ENCODE measurements at places on chromosomes 16 and 17.

DNA sequence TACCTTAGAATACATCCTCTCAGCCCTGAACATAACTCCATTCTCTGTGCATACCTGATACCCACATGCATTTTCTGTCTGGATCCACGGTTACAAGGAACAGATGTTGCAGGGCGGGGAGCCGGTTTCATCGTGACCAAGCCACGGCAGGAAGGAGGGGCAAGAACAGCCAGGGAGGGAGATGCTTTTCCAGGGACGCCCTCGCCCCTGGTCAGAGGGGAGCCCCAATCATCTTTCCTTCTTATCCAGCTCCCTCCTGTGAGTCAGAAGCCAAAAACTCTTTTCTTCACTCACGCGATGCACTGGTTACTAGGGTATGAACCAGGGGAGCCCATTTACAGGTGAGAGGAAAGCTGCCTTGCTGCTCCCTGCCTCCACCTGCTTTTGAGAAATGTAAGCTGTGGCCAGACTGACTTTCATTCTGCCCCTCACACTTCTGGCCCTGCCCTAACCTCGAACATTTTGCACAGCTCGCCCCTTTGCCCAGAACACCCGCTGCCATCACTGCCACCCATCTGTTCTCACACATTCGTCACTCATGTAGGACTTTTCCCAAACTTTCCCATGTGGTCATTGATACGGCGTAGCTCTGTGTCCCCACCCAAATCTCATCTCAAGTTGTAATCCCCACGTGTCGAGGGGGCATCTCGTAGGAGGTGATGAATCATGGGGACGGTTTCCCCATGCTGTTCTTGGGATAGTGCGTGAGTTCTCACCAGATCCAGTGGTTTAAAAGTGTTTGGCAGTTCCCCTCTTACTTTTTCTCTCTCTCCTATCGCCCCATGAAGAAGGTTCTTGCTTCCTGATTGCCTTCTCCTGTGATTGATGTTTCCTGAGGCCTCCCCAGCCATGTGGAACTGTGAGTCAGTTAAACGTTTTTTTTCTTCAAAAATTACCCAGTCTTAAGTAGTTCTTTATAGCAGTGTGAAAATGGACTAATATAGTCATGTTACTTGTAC is 20.5 kb downstream of the FOXL1 start:
- DNase-seq, result no peak

DNA sequence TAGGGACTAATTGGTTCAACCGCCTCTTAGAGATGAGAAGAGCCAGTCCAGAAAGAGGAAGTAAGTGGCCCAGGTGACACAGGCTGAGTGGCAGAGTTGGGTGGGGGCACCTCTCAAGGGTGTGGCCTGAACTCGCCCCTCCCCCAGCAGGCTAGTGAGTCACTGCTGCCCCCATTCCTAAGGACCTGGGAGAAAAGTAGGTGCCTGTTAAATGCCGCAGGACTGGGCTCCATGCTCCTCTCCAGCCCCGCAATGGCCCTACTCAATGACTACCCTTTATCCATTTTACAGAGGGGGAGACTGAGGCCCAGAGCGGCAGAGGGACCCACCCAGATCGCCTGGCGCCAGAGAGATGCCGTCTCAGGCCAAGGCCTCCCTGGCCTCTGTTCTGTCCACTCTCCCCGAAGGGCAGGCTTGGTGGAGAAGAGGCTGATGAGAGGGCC is 8.1 kb downstream of the TMEM235 start:
- no peak for DNase-seq

GRCh38 chr17:32479074-32479617 is 7.6 kb upstream of the CDK5R1 start:
- no peak for DNase-seq

GRCh38 chr17:7413346-7413985 is 5.8 kb downstream of the NLGN2 start:
- DNase-seq, result no peak

DNA sequence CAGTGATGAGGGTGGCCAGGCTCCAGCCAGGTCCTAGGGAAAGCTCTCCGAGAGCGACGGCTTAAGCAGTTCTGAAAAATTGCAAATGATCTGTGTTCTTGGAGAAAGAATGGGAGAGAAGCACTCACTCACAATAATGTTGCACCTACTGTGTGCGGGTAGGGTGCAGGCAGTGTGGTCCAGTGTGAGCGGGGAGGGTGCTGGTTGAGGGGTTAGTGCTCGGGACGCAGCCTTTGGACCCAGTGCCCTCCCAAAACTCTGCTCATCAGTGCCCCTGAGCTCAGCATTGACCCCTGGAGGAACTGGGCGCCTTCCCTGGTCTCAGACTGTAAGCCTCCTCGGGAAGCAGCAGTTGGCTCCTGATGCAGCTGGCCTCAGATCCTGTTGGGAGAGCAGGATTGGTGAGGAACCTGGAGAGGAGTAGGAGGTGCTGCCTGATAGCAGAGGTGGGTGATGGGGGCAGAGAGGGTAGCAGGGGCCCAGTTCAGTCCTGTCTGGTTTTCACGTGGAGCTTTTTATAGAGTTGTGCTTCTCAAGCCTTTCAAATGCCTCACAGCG is 23.6 kb upstream of the ZNF750 start:
- peak; percentile 45 for DNase-seq

- no peak for DNase-seq
Observed at GRCh38 chr16:75486014-75486675, 9.1 kb downstream of the CHST6 start.

- no peak for DNase-seq
Observed at GRCh38 chr16:64408699-64409098, 713.2 kb downstream of the CDH11 start.

DNA sequence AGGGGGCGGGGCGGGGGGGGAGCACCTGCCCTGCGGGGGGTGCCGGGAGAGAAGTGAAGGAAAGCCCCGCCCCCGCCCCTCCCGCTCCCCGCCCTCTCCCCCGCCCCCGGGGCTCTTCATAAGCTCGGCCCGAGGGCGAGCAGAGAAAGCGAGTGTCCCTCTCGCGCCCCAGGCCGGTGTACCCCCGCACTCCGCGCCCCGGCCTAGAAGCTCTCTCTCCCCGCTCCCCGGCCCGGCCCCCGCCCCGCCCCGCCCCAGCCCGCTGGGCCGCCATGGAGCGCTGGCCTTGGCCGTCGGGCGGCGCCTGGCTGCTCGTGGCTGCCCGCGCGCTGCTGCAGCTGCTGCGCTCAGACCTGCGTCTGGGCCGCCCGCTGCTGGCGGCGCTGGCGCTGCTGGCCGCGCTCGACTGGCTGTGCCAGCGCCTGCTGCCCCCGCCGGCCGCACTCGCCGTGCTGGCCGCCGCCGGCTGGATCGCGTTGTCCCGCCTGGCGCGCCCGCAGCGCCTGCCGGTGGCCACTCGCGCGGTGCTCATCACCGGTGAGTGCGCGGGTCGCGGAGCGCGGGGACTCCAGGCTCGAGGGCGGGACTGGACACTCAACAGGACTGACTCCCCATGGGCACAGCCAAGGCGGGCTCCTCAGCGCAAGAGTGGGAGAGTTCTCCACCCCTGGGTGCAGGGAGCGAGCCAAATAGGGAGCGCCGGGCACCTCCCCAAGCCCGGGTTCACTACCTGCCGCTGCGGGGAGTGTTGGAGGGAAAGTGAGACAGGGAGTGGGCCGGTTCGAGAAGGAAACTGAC is at the start of gene HSD11B2:
HSD11B2 (plus strand) TSS at position 145 of the 798 bp plus-strand sequence; CDS start at position 273, 128 bp downstream.
- peak; percentile 78 for DNase-seq

DNA sequence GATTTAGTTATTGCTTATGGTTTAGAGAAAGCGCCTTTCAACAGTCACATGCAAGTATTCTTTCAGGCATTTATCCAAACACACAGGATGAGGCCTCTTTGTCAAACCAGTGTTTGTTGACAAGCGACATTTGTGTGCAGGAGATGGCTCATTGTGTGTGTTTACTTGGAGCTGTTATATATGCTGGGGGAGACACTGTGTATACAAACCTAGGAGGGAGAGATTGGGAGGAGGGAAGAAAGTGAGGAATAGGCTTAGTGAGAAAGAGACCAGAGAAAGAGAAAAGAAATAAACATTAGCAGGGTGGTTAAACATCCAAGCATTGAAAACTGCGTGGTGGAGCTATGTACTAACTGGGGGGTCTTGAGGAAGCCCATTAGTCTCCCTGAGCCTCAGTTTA is 437.6 kb downstream of the MAF start:
- no peak for DNase-seq
